ENCODE measurements at places on chromosomes 3 and 15.

GRCh38 chr3:129689036-129689435 lies 82.6 kb upstream of the PLXND1 start:
- no peak for DNase-seq

DNA sequence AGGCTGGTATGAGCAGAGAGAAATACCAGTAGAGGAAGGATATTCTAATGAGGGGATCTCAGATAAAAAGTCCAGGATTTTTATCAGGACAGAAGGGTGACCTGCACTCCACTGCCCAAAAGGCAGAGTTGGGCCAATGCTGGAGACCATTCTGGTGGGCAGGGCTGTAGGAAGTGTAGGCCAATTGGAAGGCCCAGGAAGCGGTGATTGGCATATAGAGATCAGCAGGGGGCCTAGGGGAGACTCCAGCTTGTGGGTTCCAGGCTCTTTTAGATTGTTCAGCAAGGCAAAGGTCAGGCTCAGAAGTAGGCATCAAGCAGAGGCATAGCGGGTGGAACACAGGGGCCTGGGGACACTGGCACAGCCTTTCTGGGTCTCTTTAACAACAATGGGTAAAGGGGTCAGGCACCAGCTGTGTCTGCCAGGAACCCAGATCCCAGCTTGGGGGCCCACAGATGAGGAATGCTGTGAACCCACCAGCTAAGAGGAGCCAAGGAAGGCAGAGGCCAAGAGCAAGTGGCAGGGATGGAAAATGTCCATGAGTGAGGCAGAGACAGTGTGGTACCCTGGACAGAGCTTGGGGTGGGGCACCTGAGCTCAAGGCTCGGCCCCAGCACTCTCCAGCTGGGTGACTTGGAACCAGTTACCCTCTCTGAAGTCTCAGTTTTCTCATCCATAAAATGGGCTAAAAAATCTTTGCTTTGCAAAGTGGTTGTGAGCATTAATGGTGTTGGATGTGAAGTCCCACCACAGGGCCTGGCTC lies 27.0 kb upstream of the RASGRF1 start:
- DNase-seq: no peak

DNA sequence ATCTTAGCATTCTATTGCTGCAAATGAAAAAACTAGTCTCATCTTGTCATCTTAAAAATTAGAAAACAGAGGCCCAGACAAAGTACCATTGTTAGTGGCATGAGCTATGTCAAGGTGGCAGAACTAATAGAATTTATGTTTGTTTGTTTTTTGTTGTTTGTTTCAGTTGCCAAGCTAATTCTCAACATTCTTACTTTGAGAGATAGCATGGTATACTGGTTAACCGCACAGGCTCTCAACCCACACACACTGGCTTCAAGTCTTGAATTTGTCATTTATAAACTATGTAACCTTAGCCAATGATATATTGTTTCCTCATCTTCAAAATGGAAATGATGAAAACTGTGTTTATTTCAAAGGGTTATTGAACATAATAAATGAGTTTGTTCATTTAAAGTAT lies 367.6 kb upstream of the PLSCR5 start:
- DNase-seq: no peak

GRCh38 chr3:160076519-160076918 lies 87.9 kb downstream of the IL12A start:
- no peak for DNase-seq

GRCh38 chr3:66620296-66620695 lies 119.5 kb upstream of the LRIG1 start:
- DNase-seq: no peak

DNA sequence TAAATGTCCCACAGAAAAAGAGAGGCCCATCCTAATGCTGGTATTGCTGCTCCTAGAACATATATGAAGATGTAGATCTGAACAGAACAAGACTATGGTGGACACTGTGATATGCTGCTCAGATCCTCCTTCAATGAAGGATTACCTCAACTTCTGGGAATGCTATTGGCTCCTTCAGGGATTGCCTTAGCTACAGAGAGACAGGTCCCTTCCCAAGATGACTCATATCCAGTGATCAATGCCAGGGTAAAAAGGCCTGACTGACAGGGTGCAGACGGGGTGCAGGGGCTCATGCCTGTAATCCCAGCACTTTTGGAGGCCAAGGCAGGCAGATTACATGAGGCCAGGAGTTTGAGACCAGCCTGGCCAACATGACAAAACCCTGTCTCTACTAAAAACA lies 20.5 kb upstream of the STAG1 start:
- no peak for DNase-seq

- no peak for DNase-seq
These were observed 37.9 kb upstream of the THUMPD3 start for GRCh38 chr3:9324944-9325343.

GRCh38 chr15:74784426-74785193 lies 2.7 kb downstream of the CSK start:
- DNase-seq: no peak

DNA sequence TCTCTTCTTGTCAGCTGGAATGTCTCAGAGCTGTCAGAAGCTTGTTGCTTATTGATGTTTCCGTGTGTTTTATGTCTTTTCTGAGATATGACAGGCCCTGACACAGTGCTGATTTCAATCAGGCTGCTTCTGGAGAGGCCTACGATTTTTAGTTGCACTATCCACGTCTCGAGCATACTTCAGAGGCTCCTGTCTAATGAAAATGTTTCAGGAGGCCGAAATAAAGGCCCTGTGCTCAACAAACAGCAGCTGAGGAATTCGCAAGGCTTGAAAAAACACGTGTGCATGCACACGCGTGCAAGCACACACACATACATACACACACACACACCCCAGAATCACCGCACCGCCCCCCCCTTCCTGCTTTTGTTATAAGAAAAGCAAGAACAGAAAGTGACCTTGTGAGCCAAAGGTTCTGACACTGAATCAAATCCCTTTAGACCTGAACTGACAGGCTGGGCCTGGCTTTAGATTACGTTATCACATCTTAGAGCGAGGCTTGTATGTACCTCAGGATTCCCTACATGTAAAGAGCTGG lies 296.6 kb downstream of the NR2F2 start:
- DNase-seq: no peak

DNA sequence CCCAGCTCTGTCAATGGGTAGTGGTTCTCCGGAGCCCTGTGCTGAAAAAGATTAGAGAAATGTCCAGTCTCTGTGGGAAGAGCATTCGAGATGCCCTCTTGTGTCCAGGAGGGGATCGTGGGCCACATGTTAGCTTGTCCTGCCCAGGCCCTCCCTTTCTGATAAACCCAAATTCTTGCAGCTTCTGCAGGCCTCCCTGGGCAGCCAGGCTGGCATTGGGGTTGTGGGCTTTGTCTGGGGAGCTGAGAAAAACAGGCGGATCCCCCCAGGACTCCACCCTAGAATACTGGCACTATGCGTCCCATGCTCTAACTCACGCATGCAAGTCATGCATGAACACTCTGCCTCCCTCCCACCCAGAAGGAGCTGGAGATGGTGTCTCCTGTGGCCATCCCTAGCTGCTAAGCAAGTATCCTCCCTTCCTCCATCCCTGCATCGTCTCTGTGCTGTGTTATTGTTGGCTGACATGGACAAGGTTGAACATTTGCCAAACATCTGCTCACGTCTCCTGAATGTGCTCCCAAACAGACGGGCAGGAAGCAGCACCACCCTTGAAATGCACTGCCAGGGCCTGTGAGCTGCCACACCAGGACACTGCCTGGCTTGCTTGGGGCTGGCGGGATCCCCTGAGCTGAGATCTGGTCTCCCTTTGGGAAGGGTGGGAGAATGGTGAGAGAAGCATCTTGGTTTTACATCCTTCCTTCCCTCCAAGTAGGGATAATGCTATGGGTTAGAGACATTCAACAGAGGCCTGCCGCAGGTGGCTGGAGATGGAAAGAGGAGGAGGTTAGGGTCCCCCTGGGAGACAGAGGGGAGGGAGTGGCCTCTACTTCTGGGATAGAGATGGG lies 26.5 kb downstream of the CFAP161 start:
- DNase-seq: no peak

DNA sequence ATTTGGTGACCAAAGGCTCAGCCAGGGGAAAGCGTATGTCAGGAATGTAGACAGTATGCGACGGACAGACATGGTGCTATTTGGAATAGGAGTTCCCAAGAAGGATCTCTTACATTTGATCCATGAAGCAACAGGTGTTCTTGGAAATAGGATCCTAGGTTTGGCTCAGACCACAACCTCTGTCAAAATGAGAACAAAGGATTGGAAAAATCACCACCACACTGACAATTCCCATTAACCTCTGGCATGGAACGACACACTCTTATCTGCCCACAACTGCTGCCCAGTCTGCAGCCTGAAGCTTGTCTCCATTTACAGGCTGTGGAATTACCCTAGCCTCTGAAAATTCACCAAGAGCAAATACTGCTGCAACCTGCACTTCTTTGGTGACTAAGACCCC lies 33.6 kb upstream of the LRRN1 start:
- DNase-seq: no peak

- no peak for DNase-seq
These were observed 93.4 kb upstream of the STRIT1 start for GRCh38 chr3:155386919-155387318.

- no peak for DNase-seq
These were observed 4.0 kb upstream of the TOPAZ1 start for GRCh38 chr3:44237665-44238064.

DNA sequence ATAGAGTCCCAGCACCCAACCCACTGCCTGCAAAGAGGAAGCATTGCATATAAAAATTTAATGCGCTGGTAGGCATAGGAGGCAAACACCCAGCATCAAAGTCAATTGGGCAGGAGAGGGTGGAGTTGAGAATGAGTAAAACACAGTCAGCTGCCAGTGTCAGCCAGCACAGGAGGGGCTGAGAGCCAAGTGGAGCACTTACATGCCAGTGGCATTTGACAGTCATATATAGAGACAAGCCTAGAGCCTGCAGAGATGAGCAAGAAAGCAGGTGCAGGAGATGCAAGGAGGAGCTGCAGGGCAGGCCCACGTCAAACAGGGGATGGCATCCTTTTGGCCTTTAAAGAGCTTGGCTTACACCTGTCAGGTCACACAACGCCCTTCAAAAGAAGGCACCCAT lies 27.6 kb upstream of the ZFAND6 start:
- DNase-seq: no peak

- no peak for DNase-seq
These were observed 8.5 kb downstream of the TMEM212 start for GRCh38 chr3:171851660-171852058.

DNA sequence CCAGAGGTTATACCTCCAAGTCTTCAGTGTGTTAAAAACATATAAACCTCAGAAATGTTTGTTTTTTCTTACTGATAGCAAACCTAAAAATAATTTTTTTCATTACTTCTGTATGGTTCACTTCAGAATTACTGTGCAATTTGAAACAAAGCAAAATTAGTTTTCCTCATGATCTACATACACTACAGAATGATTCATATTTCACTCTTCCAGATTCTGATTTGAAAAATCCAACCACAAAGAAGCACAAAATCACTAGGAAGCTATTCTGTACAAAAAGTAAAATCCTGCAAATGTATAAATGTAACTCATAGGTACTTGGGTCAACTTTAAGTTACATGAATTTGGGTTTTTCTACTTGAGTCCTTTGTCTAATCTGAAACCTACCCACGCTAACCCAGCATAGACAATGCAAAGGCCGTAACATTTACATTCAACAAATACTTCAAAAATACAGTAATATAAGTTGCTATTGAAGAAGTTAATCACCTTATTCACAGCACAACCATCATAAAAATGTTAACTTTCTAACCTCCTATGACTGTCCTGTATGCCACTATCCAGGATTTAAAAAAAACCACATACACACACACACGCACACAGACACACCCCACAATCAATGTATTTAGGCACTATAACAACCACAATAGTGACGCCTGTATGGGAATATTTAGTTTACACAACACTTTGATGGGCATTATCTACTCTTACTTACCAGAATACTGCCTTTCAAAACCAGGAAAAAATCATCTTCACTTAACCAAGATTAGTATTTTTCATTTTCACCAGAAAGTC lies 11.5 kb downstream of the ATP13A3 start:
- no peak for DNase-seq

DNA sequence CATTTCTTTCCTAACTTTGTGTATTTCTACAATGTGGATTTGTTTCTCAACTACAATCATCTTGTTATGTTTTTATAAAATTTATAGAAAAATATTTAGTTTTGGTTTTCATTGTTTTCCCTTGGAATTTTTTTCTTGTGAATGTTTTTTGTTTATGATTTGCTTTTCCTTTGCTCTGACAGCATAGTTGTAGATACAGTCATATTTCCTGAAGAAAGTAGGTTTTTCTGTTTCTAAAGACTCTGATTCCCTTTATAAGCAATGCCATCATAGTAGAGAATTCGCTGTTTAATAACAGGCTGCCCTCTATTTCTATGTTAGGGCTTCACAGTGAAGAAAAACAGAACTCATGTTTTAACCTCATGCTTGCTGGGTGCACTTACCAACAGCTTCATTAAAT lies 482.3 kb downstream of the ZBBX start:
- no peak for DNase-seq

DNA sequence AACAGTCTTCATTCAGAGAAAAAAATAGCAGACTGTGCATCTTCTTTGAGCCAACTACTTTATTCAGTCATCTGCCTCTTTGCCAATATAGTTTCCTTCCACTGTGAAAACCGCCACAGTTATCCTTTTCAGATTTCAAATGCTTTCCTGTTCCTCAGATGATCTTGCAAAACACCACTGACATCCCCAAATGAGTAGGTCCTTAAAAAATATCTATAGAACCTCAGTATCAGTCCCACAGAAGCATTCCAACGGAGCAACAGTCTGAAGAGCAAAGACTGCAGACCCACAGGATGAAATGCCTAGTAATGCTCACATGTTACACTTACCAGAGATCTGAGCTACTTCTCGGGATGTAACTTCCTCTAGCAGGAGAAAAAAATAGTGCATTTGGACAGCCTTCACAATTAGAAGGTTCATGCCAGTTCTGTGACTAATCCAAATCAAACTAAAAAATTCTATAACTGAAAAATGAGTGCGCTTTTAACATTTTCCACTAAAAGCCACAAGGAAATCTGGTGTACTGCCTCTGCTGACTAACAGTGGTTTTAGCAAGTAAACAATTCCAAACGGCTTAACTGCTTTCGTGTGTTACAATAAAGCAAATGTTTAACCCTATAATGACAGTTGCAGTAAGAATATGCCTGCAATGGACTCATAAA lies at the start of gene ANKRD28:
ANKRD28 (minus strand) TSS at position 338 of the 662 bp plus-strand sequence. CDS start 1,458 bp downstream, outside the sequence.
- no peak for DNase-seq

GRCh38 chr15:56052395-56053045 lies 59.1 kb upstream of the NEDD4 start:
- DNase-seq: no peak

DNA sequence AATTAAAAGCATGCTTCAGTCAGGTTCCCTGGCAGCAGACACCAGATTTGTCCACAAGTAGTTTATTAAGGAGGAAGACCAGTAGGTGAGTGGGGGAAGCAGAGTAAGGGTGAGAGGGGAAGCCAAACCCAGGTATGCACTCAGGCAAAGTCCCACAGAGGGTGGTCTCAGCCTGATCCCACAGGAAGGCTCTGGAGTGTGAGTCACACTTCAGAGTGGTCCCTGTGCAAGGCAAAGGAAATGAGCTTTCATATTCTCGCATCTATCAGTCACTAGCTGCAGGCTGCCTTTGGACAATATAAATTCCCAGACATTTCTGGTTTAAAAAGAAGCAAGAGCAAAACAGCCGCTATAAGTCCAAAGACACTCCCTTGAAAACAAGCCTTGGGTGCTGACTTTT lies 78.5 kb downstream of the TRANK1 start:
- no peak for DNase-seq
